Epithelial cell of proximal tubule (primary cell): ENCODE measurements at places on chromosomes 16 and 17.

GRCh38 chr16:29809850-29810698 lies 1.9 kb upstream of the PRRT2 start:
- no peak for DNase-seq

- DNase-seq: no peak
These were observed 1.3 kb upstream of the BTBD17 start for GRCh38 chr17:74362810-74363498.

DNA sequence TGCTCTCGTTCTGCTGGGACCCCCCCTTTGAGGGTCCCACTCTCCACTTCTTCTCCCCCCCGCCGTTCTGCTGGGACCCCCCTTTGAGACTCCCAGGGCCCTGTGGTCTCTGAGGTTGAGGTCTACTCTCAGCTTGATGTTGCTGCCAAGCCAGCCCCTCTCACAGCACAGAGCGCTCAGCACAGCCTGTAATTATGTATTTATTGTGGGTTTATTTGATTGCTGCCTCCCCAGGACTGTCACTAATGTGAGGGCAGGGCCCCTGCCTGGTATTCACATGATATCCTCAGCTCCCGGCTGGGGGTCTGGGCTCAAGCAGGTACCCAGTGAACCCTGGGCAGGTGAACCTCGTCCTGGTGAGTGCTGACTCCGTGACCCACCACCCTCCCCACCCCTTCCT lies 35.4 kb downstream of the ACTG1 start:
- DNase-seq: no peak

DNA sequence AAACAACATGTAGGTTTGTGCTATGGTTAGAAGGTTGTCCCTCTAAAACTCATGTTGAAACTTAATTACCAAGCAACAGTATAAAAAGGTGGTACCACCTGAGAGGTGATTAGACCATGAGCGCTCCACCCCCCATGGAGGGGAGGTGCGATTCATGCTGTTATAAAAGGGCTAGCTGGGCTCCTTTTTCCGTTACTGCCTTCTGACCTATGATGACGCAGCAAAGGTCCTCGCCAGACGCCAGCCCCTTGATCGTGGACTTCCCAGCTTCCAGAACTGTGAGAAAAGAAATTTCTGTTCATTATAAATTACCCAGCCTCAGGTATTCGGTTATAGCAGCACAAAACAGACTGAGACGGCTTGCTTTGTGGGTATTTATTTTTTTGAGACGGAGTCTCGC lies 167.8 kb downstream of the SNX29 start:
- DNase-seq: no peak

DNA sequence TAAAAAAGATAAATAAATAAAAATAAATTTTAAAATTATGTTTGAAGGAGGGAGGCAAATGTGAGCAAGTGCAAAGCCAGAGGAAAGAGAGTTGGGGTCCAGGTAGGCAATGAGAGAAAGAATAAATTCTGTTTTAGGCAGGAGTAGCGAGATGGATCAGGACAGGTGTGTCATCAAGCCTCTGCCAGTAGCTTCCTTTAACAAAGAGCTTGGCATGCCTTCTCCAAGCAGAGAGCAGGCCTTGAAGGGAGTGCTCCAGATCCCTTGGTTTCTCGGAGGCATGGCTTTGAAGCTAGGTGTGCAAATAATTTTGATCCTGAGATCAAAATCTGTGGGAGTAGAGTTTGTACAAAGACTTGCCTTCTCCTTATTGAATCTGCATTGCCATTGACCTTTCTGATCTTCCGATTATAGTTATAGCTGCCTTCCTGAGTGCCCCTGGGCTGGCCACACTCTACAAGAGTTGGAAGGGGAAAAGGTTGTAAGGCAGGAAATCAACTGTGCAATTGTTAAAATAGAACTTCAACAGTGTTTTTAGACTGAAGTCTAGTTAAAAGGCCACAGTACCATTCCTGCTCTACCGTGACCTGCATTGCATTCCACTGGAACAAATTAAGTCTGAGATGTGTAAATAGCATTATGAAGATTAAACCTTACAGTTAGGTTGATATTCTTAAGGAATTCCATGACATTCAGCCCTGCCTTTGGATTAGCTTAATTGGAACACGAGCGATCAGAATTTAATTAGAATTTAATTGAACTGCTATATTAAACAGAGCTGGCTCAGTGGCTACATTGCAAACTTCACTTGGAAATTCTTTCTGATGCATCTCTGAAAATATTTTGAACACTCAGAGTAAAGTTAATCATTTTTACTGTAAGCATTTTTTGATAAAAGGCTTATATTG lies 33.7 kb downstream of the IQCK start:
- no peak for DNase-seq

DNA sequence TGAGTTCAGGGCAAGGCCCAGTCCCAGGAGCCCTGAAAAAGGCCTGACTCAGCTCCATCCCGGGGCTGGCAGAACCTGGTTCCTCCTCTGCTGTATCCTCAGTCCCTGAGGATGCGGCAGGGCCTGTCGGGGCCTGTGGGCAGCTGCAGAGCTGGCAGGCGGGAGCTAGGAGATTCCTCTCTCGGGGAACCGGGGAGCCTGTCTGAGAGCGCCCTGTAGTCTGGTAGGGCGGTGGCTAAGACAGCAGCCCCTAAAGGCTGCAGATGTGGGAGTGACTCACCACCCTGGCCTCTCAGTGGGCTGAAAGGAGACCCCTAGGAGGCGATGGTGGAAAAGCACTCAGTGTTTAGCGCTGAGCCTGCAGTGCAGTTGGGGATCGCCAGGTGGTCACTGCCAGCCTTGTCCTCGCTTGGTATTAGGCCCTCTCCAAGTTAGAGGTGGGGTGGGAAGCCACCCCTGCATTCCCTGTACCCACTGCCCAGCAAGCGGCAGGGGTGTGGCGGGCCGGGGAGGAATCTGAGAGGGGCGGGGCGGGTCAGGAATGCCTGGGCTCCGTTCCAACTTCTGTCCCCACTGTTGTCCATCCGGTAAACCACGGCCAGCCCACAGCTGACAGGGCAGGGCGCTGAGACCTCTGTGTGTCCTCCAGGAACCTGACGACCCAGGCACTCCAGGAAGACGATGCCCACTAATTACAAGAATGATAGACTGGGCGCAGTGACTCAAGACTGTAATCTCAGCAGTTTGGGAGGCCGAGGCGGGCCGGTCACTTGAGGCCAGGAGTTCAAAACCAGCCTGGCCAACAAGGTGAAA lies 29.5 kb upstream of the CDH1 start:
- DNase-seq: peak; percentile 31

DNA sequence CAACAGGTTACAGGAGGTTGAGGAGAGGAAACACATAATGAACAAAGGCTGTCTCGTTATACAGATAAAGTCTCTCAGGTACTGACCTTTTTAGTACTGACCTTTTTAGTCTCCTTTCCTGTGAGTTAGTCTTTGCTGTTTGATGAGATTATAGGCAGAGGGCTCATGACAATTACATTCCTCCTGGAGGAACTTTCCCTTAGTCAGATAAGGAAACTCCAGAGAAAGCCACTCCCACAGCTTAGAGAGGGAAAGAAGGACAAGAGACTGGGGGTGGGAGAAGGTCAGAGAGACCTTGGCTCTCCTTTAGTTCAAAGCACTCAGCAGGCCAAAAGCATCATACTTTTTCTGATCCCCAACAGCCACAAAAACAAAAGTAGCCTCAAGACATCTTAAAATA lies 15.3 kb upstream of the PSMD7 start:
- no peak for DNase-seq
